ENCODE measurements at places on chromosomes 2 and 18. TPM values are rescaled to one million over a fixed set of nuclear protein-coding genes. Genes with fewer than 3 reads are reported as not detected.
A peak's percentile ranks its signal among the peaks of the same experiment; 100 is the strongest.

The GALNT13 gene
- total RNA-seq = 0.05 TPM

DNA sequence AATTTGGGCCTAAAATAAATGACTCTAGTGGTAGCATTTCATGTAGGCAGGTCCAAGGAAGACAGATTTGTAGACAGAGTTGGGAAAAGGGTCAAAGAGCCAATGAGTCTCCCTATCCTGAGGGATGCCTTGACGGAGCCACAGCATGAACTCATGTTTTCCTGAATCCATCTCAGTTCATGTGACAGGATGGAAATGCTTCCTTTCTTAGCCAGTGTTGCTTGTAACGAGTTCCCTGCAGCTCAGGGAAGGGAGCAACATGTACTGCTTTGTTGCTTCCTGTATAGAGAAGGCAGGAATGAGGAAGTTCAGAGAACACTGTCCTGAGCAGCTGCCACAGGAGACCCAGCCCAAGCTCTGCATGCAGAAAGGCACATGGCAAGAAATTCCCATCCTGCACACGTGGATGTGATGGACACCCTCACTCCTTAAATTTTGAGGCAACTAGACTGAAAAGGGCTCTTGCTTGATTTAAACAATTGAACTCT is 27.9 kb downstream of the TMEM17 start:
- no peak for DNase-seq

The RNF144A gene
- 1.5 TPM for total RNA-seq

- DNase-seq = no peak
These were observed 40.2 kb downstream of the EFR3B start for GRCh38 chr2:25082002-25082622.

DNA sequence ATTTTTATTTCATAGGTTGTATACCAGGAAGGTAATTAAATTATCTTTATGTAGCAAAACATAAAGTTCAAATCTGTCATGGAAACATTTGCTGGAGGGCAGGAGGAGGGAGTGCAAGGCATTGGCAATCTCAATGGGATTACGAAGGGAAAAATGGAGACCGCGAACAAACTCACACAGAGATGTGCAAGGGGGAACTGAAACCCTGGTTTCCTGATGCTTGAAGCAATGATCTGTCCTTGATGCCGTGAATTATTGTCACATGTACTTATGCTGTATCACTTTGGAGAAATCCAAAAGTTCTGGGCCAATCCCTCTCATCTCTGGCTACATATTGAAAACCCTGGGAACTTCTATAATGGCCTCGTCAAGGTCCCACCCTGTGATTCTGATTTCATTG is 65.0 kb upstream of the MFF start:
- DNase-seq = no peak

The ZNF396 gene
- 1.7 TPM for total RNA-seq

DNA sequence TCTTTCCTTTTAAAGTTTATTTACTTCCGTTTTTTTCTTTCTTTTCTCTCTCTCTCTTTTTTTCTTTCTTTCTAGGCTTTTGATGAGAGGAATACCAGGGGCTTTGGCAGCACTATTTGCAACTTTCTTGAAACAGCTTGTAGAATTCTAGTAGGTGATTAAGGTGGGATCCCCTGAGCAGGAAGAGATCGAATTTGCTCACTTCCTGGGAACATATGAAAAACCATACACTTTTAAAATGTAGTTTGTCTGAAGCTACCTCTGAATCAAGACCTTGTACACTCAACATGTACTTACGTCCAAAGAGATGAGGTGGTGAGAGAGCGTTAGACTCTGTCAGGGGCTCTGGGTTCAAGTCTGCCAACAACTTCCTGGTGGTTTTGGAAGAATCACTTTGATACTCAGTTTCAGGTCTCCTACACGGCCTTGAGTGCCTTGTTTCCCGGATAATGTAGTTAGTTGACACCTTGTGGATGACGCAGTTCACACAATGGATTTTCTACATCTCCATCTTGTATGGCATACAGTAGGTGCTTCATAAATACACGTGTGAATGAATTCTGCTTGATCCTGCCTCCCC is 229.1 kb downstream of the MYCN start:
- DNase-seq = no peak

The NCKAP5 gene
- 6.5 TPM for total RNA-seq

The NEB gene
- total RNA-seq = not detected

DNA sequence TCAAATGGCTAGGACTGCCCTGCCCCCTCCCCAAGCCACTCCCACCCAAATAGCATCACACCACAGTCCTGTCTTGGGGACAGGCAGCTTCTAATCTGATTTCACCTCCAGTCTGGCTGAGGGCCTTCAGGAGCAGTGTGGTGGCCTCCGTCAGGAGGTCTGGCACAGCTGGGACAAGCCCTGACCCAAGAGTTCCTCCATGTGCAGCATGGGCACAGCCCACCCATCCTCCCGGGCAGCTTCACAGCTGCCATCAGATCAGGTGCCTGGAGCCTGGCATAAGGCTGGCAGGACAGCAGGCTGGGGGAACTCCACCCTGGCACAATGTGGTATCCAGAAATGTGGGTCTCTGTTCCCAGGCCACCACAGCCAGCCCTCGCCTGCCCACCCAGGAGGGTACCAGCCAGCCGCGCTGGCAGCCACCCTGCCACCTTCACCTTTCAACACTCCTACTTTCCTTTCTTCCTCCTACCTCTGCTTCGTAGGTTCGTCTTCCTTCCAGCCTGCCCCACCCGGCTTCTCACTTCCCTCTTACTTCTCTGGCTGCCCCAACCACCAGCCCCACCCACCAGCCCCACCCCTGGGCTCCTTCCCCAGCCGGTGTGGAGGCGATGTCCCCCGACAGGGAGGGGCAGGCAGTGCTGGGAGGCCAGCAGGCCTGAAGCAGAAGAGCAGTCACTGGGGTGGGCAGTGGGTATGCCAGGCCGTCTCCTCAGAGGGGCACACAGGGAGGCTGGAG is at the start of gene CAPG:
CAPG (minus strand) TSS at position 522 of the 739 bp plus-strand sequence. CDS start 8,221 bp downstream, outside the sequence.
- no peak for DNase-seq

The LANCL1 gene
- total RNA-seq = 28.0 TPM

GRCh38 chr18:8814206-8814605 is 108.8 kb downstream of the MTCL1 start:
- DNase-seq = peak; percentile 49

GRCh38 chr2:239507576-239508258 is 106.9 kb upstream of the HDAC4 start:
- no peak for DNase-seq

The PPM1G gene
- 134 TPM for total RNA-seq

DNA sequence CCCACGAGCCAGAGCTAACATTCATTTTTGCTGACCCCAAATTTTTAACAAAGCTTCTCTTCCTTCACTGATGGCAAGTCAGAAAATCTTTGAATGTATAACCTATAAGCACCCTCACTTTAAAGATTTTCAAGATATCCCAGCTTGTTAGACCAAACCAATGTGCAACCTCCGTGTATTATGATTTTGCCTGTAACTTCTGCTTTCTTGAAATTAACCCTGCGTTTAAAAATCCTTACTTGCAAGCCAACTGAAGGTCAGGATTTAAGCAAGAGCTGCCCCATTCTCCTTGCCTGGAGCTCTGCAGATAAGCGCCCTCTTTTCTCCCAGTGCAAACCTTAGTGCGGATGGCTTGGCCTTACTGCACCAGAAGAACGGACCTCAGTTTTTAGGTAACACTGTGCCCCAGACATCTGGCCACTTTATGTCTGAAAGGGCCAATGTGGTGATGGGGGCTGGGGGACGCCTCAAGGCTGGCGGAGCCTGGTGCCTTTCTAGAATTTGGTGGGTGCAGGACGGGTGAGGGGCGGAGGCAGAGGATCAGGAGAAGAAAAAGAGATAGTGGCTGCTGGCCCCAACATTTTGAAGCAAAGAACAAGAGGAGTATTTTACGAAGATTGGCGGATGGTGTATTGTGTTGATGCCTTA is 805 bp upstream of the TNFRSF11A start:
- DNase-seq = no peak

DNA sequence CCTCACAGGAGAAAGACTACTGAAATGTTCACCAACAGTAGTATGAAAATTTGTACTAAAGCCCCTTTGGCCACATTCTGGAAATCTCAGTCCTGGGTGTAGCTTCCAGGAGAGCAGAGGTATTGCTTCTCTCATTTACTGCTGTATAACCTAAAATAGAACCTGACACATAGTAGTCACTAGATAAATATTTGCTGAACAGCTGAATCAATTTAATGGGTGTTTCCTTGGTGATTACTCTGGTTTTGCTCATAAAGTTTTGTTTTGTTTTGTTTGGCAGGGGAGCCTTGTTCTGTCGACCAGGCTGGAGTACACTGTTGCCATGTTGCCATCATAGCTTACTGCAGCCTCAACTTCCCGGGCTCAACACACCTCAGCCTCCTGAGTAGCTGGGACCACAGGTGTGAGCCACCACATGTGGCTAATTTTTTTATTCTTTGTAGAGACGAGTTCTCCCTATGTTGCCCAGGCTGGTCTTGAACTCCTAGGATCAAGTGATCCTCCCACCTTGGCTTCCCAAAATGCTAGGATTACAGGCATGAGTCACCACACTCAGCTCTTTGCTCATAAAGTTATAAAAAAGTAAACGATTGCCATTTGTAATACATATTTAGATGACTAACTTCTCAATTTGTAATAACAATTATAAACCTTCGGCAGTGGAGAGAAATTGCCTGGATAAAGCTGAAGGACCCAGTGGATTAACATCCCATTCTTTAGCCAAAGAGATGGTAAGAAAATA is 11.5 kb upstream of the PARD3B start:
- DNase-seq = peak; percentile 62

DNA sequence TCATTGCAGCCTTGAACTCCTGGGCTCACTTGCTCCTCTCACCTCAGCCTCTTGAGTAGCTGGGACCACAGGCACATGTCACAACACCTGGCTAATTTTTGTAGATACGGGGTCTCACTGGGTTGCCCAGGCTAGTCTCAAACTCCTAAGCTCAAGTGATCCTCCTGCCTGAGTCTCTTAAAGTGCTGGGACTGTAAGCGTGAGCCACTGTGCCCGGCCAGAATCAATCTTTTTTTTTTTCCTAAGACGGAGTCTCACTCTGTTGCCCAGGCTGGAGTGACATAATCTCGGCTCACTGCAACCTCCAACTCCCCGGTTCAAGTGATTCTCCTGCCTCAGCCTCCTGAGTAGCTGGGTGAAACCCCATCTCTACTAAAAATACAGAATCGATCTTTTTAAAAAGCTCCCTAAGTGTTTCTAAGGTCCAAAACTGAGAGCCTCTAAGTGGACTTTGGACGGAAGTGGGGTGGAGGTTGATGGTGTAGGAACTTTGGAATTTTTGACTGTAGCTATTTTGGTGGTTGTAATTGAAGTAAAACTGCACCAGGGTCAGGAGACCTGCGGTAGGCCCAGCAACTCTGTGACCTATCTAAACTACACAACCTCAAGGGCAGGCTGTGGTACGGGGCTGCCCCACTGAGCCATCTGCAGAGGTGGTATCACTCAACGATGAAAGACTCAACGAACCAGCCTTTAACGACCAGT is 82.9 kb downstream of the POLR1A start:
- no peak for DNase-seq

GRCh38 chr18:50947899-50948298 is 19.9 kb upstream of the ELAC1 start:
- DNase-seq = peak; percentile 55

The LCT gene
- not detected for total RNA-seq

DNA sequence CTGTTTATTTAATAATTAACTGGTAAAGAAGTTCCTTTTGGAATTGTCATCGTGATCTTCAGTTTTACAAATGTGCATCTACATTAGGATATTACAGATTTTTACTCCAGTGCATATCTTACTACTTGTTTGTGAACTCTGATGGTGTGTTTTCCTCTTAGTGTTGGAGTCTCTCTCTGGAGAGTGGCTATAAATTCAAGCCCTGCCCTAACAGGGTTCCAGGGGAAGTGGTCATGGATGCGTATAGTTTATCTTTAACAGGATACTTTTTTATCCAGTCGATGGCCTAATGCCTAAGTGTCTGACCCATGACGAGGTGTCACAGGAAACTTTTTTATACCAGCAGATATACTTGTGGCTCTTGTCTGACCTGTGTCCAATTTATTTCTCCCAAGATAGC is 75.4 kb downstream of the CHN1 start:
- DNase-seq = no peak

The MC4R gene
- total RNA-seq = not detected

DNA sequence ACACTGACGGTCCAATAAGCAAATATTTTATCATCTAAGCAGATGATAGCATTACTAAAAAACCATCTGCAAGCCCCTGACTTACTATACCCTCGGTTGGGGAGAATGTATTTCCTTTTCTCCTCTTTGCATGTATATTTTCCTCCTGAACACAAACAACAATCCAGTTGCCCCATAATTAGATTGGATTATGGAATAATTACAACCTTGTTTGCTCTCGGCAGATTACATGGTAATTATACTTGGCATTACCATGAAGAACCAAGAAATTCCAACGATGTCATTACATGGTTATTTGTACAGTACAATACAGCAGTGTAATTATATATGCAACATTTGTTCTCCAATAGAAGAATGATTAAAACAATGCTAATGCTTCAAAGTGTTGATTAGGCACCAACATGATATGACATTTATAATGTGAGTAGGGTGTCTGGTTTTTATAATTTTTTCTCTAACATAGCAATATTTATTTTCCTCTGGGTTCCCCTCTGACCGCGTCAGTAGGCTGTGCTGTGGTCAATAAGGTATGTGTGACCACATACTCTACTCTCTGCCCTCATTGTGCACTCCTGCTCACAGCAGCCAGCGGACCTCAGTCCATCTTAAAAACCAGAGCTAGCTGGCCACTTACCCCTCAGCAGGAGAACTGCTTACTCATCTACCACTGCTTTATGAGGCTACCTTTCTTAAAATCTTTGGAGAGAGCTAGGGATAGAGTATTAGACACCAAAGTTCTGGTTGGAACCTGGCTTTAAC is 176.1 kb downstream of the INSIG2 start:
- DNase-seq = peak; percentile 55

DNA sequence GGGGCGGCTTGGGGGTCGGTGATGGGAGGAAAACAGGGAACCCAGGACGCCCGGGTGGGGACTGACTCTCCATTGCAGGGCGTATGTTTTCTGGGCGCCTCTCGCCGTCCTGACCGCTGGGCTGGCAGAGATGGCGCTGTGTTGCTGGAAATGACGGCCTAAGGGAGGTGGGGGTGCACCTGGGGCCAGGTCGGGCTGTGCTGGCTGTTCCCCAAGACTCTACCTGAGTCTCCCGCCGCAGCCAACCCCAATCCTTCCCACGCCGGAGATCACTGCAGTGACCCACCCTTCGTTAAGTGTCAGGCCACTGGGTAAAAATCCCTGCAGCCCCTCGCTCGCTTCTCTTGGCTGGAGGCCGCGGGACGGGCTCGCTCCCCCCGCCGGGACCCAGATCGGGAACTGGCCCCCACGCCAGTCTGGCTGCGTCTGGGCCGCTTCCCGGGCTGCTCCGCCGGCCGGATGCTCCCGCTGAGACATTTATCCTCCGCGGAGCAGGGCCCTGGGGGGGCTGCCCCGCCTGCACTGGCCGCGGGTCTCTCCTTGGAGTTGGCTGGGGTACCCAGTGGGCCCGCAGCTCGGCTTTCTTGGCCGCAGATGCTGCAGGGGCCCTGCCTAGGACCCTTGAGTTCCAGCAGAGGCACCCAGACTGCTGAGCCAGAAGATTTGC is 7.8 kb upstream of the ARMC9 start:
- DNase-seq = peak; percentile 64

GRCh38 chr2:225207043-225207442 is 164.8 kb upstream of the DOCK10 start:
- no peak for DNase-seq

Measured in M059J (cell line).